ENCODE measurements at places on chromosomes 3 and 15.

DNA sequence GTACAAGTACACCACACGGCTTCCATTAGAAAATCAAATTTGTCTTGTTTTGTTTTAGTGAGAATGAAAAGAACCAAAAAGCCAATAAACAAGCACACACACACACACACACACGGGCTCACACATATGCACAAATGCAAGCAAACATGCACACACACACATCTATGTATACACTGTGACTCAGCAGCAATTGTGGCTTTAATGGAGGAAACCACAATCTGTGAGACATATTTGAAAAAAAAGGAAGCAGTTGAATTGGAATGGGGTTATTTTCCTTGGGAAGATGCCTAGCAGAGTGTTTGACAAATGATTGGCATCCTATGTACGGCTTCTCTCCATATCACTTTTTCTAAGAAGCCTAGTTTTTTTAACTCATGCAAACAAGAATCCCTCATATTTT lies 201.1 kb upstream of the ARRDC4 start:
- no peak for DNase-seq

DNA sequence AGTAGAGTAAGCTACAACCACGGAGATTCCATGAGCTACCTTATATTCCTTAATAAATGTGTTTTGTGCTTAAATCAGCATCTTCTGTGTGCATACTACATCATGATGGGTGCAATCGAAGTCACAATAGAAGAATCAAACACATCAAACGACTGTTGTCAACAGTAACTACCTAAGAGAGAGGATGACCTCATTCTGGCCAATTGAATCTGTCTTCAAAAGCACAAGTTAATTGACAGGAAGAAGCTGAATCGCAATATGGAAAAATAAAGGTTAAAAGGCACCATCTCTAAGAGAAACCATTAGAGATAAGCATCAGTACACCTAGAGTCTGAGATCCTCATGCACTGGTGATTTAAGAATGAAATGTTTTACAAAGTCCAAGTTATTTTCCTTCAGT lies 39.0 kb downstream of the CD200R1L start:
- no peak for DNase-seq

DNA sequence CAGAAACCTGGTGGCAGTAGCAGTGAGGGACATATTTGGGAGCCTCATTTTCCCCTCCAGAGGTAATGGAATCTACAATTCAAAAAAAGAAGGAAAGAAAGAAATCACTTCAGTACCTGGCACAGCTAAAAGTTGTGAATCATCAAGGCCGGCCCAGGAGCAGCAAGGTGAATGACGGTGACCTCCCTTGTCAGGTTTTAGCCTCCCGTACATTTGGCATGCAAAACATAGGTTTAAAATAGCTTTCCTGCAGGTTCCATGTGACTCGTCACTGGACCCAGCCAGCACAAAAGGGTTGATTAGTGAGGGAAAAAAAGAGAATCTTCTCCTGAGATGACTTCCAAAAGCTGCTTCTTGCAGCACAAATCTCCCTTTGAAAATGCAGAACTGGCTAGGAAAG lies 394.2 kb downstream of the LSAMP start:
- no peak for DNase-seq

- no peak for DNase-seq
These were observed 8.4 kb upstream of the RPS17 start for GRCh38 chr15:82548700-82549099.

DNA sequence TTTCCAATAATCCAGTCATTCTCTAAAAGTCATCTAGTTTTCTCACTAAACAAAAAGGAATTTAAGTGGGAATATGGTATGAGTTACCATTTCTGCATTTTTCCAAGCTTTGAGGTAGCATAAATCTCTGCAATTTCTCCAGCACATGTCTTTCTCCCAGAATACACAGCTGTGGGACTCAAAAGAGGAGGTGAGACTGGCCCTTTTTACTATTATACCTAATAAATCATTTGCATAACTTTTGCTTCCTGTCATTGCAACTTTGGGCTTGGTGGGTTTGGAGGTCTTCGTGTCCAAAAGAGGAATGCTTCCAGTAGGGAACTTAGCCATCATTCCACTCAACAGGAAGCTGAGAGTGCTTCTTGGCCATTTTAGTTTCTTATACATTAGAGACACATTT lies 94.8 kb downstream of the FMN1 start:
- no peak for DNase-seq

GRCh38 chr3:128082546-128082945 lies 30.3 kb downstream of the SEC61A1 start:
- no peak for DNase-seq

DNA sequence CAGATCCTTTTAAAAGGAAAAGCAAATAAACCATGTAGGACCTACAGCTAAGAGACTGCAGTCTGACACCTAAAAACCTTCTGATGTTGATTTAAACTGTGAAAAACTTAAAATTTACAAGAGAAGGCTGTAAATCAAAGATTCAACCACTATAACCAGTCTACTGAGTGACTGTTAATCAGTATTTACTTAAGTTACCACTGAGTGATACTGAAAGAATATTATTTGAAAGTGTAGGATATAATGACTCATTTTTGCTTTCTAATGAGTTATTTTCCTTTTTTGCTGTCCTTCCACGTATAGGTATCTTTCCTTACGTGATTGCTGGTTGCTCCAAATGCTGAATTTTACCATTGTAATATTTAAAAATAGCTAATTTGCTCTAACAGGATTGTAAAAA lies 44.6 kb downstream of the RFX7 start:
- no peak for DNase-seq

GRCh38 chr3:39753391-39753790 lies 56.0 kb upstream of the MYRIP start:
- DNase-seq: no peak

DNA sequence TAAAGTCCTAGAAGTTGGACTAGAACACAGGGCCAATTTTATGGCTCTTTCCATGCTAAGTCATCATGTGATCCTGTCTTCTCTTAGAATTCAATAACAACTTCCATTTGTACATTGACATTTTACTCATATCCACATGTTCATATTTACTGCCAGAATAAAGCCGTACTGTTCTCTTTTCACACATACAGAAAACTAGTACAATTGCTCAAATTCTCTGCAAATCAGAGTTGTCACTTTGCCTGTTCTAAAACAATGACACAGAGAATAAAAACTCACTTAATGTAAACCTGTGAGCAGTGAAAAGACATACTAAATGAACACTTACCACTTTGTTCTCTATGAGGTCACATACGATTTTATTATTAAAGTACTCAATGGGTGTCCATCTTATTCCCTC lies 3.5 kb downstream of the LDHAL6B start:
- no peak for DNase-seq

DNA sequence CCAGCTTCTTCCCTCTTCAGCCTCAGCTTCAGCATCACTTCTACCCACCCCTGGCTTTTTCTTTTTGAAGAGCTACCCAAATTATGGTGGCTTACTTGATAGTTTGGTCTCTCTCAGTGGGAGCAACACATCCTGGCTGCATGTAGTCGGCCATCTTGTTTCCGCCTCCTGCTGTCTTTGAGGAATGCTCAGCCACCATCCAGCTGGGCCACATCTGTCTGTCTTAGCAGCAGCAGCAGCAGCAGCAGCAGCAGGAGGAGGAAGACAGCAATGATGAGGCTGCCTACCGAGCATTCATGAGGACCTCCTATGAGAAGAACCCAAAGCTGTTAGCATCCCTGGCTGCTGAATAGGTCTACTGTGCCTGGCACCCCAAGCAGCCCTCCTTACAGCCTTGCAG lies 19.7 kb downstream of the IL16 start:
- DNase-seq: no peak

DNA sequence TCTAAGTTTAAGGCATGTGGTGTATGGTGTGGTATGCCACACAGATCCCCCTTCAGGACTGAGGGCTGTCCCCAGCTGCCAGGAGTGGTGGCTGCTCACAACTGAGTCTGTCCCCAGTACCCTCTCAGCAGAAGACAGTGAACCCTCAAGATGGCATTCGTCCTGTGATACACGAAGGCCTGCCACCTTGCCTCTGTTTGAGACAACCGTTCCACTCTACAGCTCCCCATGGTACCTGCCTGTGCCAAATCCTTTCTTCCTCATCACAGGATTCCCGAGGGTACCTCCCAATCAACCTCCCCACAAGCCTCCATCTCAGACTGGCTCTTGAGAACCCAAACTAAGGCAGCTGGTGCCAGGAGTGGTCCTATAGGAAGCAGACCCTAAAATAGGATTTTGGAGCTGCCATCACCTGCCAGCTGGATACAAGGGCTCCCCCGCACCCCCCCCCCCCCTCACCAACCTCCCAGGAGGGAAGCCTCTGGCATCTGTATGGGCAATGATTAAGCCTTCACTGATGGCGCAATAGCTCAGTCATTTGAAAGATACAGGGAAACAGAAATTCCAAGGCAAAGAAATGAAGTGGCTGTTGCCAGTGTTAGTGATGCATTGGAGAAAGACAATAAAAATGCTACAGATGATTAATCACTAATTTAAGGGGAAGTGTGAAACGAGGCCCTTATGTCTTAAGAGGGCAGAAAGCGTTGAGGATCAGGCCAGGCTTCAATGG lies 230.0 kb upstream of the LYSMD4 start:
- DNase-seq: no peak

DNA sequence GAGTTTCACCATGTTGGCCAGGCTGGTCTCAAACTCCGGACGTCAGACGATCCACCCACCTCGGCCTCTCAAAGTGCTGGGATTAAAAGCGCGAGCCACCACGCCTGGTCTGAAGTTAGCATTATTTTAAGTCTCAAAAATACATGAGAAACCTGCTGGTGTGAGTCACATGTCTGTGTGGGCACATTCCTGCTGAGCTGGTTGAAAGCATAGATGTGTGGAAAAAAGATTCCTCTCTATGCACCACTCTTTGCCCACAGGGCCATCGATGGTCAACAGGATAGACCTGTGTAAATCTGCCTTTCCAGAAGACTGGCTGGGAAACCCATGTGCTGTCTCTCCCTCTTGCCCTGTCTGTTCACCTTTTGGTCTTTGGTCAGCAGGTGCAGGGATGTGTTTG lies 63.5 kb downstream of the CHRD start:
- no peak for DNase-seq

- no peak for DNase-seq
These were observed 64.5 kb downstream of the PCSK6 start for GRCh38 chr15:101424984-101425383.

DNA sequence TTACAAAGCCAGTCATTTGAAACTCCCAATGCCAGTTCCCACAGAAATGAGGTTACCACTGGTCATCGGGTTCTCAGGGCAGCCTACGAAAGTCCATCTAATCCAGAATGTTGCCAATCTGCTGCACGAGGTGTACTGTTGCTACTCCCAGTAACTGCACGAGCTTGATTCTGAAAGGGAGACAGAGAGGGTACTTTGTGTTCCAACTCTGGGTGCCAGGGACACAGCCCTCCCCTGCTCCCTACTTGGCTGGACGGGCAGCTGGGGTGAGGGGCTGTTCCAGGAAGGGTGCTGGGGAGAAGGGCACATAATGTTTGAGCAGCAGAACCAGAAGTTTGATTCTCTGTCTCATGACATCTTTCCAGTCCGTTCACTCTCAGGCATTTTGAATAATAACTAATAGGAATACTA lies 27.1 kb upstream of the OSBPL11 start:
- no peak for DNase-seq

GRCh38 chr15:70488002-70488605 lies 275.3 kb downstream of the UACA start:
- peak; percentile 83 for DNase-seq

- no peak for DNase-seq
These were observed 5.0 kb downstream of the MEX3B start for GRCh38 chr15:82040862-82041261.

GRCh38 chr15:78909791-78910228 lies 35.0 kb downstream of the CTSH start:
- DNase-seq: no peak

DNA sequence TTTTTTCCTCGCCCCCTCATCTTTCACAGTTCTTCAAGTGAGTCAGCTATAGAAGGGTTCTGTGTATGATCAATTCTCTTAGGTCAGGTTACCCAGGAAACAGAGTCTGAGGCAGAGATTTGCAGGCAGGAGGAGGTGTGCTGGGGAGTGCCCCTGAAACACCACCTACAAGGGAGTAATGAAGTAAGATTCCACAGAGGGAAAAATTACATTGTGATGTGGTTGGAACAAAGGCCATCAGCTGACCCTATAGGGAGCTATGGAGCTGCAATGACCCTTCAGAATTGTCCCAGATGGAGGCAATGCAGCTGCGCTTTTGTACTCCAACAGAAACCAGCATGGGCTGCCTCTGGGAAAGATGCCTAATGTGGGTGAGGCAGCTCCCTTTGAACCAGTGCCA lies 142.2 kb upstream of the CNTN3 start:
- no peak for DNase-seq

- DNase-seq: no peak
These were observed 114.8 kb upstream of the THBS1 start for GRCh38 chr15:39465843-39466749.

DNA sequence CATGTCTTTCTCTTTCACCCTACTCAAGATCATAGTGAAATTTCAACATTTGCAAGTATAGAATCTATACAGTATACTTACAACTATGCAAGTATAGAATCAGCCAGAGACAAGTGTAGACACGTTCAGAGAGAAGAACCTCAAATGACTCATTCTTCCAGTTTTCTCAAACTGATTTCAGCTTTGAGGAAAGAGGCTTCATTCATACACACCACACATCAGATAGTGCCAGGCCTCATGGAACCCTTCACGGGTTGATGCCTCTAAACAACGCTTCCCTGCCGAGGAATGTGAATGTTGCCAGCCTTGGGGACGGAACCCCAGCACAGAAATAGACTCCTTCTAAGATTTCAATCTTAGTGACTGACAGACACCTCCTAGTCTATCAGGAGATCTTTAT lies 135.7 kb downstream of the FOXP1 start:
- no peak for DNase-seq

GRCh38 chr3:185657211-185657610 lies 71.1 kb downstream of the SENP2 start:
- no peak for DNase-seq

GRCh38 chr15:56786966-56787365 lies 53.7 kb upstream of the ZNF280D start:
- DNase-seq: no peak

DNA sequence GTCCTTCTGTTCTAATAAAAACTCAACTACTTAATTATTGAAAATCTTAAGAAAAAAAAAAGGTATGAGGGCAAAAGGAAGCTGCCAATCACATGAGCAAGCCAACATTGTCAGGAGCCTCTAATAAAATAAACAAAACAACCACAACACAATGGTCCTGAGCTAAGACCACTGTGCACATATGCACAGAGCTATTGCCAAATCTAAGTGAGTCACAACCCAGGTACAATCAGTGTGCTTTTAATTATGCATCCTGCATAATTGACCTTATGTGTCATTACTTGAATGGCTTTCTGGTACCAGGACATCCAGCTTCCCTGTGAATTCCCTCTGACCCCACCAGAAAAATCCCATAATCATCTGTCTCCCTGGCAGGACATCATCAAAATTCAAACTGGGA lies 639.8 kb downstream of the MAGI1 start:
- DNase-seq: no peak

- no peak for DNase-seq
These were observed 105.7 kb downstream of the TPRA1 start for GRCh38 chr3:127484601-127485388.

DNA sequence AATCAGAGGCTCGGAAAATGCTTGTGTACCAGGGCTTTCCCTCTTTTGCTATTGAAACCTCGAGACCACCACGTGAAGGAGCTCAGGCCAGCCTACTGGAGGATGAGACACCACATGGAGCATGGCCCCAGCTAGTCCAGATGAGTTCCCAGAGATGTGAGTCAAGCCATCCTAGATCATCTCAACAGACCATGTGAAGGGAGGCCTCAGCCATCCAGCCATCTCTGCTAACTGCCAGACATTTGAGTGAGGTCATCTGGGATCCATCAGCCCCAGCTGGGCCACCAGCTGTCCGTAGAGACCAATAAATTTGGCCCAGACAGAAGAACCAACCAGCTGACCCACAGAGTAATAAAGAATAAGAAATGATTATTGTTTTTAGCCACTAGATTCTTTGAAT lies 62.8 kb upstream of the PROK2 start:
- DNase-seq: no peak

Measured in omental fat pad (tissue), 4 donors.